ENCODE measurements at places on chromosomes 5 and 9.

DNA sequence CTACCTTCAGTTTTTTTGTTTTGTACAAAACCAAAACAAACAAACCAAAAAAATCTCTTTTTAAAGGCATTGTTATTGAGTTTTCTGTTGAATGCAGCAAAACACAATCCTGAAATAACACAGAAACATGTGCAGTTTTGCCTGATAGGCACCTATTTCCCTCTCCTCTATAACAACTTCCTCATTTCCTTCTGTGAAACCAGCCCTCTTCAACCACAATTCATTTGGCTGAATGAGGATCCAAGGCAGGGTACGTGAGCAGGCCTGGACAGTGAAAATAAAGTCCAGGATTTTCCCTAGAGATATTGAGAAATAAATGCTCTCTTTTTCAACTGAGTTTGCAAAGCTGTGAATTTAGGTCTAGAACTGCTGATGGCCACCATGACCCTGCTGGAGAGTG lies 134.8 kb upstream of the LARP1 start:
- no peak for DNase-seq

DNA sequence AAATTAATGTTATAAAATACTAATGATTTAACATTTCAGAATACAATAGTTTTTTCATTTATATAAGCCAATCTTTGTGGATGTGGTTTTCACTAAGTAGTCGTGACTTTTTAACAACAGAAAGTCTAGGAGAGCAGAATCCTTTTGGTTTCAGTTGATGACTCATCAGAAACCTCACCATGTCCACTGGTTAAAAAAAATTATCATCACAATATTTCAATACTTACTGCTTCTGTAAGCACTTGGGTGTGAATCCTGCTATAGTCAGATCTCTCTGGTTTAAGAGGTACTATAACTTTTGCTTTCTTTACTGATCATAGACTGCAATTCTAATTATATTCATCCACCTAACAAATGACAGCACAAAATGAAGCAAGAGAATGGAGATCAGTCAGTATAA lies 77.2 kb downstream of the MRPS30 start:
- no peak for DNase-seq

DNA sequence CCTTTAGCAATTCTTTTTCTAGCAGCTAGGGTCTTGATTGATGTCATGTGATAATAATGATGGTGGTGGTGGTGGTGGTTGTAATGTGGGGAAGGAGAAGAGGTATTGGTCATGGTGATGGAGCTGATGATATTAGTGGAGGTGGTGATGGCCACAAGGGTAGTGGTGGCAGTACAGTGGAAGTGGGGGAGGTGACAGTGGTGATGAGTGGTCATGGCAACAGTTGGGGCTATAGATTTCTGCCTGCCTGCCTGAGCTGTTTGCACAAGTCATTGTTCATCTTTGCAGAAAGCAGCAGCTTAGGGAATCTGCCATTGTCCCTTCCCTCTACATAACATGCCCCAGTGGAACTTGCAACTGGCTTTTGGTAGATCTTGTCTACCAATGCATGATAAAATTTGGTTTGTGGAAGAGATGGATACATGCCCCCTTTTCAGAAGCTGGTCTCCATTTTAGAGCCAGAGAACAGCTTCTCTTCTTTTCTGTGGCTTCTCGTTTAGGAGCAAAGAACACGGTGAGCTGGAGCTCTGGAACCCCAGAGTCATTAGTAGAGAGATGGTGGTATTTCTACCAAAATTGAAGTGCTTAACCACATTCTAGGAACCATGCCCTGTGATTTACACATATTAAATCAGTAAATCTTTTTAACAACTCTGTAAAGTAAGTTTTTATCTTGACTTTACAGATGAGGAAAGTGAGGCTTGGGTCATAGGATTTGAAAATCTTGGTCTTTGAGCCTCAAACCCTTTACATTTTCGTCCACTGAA lies 100.3 kb downstream of the AOPEP start:
- DNase-seq = no peak

DNA sequence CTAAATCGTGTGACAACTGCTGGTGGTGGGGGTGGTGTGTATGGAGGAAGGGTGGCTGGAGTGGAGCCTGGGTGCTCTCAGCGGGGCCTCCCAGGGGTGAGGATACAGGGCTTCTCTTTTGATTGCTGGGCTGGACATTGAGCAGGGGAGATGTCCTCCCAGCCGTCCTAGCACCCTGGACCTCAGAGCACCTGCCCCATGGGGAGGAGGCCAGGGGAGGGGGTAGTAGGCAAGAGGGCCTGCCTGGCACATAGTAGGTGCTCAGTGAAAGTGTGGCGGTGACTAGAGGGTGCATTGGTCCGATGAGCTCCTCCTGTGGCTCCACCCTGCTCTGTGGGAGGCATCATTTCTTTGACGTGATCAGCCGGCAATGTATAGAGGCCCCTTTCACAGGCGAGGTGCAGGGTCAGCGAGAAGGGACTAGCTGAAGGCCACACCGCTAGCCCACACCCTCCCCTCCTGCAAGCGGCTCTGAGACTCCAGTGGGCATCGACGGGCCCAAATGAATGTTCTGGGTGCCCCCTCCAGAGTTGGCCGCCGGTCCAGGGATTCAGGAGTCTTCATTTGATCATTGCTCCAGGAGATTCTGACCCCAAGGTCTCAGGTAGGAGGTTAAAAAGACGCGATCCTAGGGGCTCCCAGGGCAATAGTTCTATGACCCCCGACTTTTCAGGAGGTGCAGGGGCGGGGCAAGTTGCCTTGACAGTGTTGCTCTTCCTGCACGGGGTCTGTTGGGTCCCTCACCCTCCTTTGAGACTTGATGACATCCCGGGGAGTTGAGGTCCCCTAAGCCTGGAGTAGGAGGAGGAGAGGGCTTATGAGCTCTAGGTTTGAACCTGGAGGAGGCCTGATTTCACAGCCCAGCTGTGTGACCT lies 255.5 kb downstream of the PBX3 start:
- no peak for DNase-seq

GRCh38 chr9:84230355-84231145 lies 110.0 kb downstream of the SLC28A3 start:
- DNase-seq = no peak

- DNase-seq = no peak
These were observed 26.2 kb downstream of the SKIC3 start for GRCh38 chr5:95528565-95528964.

DNA sequence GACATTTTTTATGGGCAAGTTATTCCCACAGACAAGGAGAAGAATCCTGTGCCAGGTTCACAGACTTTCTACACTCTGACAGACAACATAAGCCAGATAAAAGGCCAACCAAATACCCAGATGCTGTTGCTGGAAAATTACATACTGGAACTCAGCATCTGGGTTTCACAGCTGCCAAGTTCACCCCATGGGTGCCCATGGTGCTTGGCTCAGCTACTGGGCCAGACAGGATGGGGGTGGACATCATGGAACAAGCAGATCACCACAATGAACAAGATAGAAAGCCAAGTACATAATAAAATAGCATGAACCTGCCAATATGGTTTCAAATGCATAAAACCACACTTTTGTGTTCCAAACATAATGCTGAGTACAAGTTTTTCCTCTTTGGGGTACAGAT lies 999.8 kb downstream of the NR2F1-AS1 start:
- DNase-seq = no peak

DNA sequence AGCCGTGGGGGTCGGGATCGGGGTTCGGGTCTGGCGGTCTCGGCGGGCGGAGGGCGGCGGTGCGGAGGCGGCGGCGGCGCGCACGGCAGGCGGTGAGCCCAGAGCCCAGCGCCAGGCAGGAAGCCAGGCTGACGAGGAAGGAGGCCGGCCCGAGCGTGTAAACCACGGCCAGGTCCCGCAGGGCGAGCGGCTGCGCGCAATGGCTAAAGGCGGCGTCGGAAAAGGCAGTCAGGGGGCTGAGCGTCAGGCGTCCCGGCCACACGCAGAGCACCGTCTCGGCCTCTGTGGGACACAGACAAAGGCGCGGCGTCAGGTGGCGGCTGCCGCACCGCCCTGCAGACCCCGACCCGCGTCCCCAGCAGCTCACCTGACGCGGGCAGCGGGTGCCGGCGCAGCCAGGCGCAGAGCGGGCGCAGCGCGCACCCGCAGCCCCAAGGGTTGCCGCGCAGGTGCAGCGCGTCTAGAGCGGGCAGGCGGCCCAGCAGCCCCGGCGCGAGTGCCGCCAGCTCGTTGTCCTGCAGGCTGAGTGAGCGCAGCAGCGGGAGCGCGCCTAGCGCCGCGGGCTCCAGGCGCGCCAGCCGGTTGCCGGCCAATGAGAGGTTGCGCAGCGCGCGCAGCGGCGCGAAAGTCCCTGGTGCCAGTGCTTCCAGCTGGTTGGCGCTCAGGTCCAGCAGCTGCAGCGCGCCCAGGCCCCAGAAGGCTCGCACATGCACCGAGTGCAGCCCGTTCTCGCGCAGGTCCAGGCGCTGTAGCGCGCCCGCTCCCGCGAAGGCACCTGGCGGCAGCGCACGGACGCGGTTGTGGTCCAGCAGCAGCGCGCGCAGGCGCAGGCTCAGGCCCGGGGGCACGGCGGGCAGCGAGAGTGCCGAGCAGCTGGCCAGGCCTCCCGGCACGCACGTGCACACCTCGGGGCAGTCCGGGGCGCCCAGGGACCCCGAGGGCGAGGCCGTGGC lies 671 bp downstream of the LRRC26 start:
- DNase-seq = no peak

DNA sequence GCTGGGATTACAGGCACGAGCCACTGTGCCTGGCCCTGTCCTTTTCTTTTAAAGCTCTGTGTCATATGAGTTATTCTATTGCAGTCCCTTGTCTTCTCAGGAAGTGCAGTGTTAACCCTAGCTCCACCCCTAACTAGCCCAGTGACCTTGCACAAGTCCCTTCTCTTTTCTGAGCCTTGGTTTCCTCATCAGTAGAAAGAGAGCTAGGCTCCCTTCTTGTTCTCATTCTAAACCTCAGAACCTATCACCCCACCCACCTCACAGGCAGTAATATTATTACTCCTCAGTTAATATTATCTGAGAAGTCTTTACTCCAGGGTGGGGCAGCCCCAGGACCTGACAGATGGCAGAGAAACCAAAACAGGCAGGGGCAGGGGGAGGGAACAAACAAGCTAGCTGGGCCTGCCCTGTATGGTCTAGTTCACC lies 7.2 kb downstream of the CYFIP2 start:
- DNase-seq = no peak

DNA sequence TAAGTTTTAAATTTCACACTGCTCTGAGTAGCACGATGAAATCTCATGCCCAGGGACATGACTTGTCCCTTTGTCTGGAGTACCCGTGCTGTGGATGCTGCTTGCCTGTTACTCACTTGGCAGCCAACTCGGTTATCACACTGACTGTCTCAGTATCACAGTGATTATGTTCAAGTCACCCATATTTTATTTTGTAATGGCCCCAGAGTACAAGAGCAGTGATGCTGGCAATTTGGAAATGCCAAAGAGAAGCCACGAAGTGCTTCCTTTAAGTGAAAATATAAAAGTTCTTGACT lies 22.8 kb upstream of the SCGB3A2 start:
- DNase-seq = no peak

DNA sequence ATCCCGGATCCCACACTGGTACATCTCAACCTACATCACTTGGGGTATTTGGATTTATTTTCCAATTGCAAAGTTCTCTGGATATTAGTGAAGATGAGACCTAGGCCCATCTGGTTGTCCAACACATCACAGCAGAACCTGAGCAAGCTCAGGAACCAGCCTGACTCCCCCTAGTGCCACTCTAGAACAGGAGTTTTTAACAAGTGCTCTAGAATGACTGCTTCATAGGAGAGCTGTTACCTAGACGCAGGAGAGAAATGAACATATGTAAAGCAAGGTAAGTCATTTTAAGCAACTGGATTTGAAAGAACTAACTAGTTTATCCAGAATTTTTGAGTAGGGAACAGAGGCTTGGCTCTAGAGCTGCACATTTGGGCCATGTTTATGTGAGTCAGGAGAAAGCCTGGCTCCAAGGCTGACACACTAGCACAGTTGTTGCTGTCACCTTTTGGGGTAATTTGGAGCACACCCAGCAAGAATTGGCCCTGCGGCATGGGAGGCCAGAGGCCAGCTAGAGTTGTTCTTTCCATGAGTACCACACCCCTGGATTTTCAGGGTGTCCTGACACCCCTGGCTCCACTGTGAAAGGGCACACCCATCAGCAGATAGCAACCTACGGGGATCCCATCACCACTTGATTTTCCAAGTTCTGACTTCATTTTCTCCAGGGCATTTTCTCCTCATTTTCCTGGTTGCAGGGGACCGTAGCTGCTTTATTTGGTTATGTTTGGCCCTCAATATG lies 110.9 kb upstream of the LPAR1 start:
- DNase-seq = no peak

DNA sequence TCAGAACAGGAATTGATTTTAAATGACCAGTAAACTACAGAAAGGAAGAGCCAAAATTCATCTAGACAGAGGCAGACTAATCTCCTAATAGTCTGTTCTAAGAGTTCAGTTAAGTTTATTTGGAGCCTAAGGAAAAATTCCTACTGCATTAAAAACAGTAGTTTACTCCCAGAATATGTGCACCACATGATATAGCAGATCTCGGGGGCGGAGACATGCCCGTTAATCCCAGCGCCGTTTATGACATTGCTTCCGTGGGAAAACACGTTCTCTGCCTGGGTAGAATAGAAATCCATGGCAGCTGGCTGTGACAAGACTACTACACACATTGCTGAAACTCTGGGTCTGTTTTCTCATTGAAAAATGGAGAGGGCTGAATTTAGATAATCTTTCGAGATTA lies 11.4 kb downstream of the HABP4 start:
- DNase-seq = no peak

DNA sequence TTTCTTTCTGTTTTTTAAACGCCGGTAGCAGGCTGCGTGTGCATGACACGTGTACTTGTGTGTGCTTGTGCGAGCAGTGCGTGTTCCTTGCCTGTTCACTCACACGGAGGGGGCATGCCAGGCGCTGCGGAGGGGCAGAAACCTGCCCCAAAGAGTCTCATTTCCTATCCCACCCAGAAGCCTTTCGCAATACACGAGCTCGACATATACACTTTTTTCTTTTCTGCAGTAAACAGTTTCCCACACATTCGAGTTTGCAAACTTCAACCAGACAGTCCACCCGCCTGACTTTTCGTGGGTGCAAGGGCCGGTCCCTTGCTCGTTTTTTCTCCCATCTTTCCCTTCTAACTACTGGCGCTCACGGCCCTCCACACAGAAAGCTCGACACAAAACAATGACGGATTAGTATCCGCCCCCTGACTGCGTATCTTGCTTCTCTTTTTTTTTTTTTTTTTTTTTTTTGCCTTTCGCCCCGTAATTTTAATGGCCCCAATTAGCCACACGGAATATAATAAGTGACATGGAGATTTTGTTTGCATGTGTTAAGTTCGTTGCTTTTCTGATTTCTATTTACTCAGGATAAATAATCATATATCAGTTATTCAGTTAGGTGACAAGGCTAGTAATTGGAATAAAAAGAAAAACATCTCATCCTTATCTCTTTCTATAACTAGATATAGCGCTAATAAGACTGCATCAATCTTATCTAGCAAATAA lies 5.3 kb upstream of the OTP start:
- no peak for DNase-seq

All from NCI-H187 treated with DMSO at 0.1 percent for 48 hours (cell line).